Kidney capillary endothelial cell (primary cell): ENCODE measurements at places on chromosomes 3 and 15.

DNA sequence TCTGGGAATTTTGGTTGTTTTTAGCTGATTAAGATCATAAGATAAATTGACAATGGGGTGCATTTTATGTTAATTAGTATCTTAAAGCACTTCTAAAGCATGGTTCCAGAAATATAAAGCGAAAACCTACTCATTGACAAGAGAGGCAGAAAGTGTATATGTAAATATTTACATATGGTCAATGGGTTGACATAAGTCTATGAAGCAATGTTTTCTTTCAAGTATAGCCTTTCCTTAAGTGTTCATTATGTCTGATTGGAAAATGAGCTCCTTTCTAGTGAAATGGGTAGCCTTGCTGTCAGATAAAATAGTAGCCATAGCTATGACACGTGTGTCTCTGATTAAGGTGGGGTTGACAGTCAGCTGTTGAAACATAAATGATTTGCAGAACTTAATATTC, 365.2 kb upstream of the AGTR1 start:
- no peak for DNase-seq

DNA sequence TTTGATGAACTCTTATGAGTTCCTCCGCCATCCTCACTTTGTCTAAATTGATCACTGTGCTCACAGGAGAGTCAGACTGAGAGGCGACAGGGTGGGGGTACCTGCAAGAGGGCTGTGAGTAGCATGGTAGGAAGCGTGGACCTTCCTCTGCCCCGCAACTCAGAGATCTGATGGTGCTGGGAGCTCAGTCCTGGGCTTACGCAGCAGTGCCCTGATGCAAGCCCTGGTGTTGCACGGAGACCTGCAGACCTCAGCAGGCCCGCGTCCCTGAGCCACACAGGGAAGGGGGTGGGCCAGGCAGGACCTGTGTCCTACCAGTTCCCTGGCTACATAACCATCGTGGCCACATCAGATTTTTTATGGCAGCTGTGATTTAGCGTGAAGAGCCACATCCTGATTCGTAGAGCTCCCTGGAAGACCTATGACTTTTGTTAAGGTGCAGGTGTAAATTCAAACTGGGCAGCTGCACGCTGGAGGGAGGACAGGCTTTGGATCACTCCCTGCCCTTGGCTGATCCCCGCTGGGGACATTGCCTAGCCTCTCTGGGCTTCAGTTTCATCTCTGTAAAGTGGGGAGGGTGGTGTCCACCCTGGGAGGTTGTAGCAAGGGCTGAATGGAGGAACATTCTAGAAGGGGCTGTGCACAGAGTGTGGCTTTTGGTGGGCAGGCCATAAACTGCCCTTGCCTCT, 176.1 kb downstream of the KLF13 start:
- DNase-seq = no peak

- no peak for DNase-seq
Observed at GRCh38 chr3:170572665-170573253, 13.1 kb downstream of the SLC7A14 start.

GRCh38 chr3:55584030-55584429, 96.9 kb upstream of the WNT5A start:
- no peak for DNase-seq

DNA sequence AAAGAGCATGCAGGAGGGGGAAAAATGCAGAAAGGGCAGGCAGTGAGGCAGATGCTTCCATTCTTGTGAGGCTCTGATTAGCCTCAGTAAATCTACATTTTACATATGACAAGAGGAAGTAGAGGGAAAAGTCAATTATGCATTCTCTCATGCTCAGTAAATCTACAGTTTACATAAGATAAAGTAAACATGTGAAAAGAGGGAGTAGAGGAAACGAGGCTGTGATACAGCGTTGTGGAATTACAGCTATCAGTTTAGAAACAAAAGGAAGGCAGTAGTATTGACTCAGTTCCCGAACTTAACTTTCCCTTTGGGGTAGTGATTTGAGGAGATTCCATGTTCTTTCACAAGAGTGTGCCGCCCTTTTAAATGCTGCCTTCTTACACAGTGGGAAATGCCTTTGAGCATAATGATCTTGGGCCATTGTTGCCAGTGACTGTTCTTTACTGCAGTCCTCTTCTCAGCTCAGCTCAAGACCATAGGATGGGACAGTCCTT, 39.3 kb downstream of the OSTN start:
- DNase-seq = no peak

DNA sequence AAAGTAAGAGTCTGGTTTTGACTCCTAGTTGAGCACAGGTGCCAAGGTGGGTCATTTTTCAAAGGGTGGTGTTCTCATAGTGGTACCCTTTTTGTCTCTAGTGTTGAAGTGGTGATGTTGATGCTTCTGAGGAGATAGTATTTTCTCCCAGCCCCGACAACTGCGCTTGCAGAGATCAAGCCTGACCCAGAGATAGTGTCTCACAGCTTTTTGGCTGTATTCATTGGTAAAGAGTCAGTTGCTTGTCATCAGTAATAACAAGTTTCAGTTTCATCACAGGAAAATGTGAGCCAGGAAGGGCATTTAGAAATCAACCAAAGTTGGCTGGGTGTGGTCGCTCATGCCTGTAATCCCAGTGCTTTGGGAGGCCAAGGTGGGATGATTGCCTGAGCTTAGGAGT, 139.3 kb downstream of the NFKBIZ start:
- DNase-seq = no peak
